Naive B cell (primary cell): ENCODE measurements at places on chromosomes 1 and 21.

GRCh38 chr1:54500107-54500431, 48.0 kb upstream of the ACOT11 start:
- DNase-seq, result no peak

DNA sequence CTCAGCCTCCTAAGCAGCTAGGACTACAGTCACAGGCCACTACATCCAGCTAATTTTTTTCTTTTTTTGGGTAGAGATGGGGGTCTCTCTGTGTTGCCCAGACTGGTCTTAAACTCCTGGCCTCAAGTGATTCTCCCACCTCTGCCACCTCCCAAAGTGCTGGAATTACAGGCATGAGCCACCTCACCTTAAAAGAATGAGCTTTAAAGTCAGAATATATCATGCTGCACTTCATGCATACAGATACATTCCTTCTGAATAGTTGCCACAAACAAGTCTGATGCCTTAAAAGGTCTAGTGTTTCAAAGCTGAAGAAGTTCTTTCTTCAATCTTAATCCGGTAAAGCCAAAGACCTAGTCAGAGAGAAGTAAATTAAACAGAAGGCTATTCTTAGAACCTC, 23.8 kb upstream of the CPLANE2 start:
- no peak for DNase-seq

- DNase-seq, result no peak
Measured at GRCh38 chr1:44347280-44347679, 7.8 kb downstream of the ERI3 start.

- no peak for DNase-seq
Measured at GRCh38 chr1:17251701-17252376, 2.9 kb downstream of the PADI3 start.

- DNase-seq, result no peak
Measured at GRCh38 chr1:155691992-155692528, 3.2 kb downstream of the DAP3 start.

DNA sequence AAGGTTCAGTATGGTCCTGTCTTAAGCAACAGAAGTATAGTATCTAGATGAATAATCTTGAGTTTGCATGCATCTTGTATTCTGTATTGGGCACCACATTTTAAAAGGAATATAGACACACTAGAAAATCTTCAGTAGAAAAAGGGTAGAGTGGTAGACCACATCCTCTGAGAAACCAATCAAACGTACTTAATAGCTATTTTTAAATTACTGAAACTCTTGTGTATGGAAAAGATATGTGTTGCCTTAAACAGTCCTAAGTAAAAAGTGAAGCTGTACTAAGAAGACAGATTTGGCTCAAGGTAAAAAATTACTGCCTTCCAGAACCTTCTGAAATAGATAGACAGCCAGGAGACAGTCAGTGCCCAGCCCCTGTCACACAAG, 3.1 kb downstream of the CTXND2 start:
- DNase-seq, result no peak

DNA sequence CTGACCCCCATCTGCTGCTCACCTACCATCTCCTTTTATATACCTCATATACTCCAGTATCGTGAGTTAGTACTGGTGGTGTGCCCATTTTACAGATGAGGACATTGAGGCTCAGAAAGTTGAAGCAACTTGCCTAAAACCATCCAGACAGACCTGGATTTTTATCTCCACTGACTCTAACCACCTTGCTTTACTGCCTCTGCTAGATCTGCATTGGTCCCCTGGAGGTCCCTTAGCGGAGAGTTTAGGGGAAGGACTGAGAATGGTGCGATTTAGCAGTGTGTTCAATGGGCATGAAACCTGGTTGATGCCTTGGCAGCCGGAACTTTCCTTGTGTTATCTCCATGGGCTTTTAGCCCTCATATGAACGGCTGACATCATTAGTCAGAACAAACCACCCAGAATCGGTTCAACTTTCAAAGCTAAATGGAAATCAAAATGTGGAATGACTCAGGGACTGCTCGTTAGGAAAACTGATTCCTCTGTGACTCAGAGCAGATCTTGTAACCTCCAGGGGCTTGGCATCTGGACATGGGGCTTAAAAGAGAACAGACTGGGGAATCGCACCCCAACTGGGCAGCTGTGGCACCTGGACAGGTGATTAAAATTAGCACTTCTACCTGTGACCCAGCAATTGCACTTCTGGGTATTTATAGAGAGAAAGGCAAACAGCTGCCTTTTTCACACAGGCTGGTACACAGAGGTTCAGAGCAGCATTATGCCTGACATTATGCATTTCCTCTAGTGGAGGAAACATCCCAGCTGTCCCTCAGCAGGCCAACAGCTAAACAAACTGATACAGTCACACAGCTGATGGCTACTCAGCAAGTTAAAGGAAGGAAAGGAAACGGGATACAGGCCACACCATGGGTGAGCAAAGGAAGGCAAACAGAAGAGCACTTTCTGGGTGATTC, 25.3 kb downstream of the TMEM51 start:
- no peak for DNase-seq

- DNase-seq, result no peak
Measured at GRCh38 chr1:186014370-186015037, 280.3 kb downstream of the HMCN1 start.

DNA sequence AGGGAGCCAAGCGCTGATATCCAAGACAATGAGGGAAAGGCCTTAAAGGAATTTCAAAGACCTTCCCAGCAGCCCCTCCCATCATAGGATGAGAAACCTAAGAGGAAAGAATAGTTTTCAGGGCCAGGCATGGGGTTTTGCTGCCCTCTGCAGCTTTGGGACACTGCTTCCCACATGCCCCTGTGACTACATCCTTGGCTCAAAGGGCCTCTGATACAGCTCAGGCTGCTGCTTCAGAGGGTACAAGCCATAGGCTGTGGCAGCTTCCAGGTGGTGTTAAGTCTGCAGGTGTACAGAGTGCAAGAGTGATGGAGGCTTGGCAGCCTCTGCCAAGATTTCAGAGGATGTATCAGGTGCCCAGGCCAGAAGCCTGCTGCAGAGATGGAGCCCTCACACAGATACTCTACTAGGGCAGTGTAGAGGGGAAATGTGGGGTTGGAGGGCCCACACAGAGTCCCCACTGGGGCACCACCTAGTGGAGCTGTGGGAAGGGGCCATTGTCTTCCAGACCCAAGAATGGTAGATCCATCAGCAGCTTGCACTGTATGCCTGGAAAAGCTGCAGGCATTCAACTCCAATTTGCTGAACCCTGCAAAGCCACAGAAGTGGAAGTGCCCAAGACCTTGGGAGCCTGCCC, 125.8 kb downstream of the SLC45A1 start:
- DNase-seq, result no peak

GRCh38 chr1:5108740-5109139, 454.3 kb downstream of the AJAP1 start:
- no peak for DNase-seq

DNA sequence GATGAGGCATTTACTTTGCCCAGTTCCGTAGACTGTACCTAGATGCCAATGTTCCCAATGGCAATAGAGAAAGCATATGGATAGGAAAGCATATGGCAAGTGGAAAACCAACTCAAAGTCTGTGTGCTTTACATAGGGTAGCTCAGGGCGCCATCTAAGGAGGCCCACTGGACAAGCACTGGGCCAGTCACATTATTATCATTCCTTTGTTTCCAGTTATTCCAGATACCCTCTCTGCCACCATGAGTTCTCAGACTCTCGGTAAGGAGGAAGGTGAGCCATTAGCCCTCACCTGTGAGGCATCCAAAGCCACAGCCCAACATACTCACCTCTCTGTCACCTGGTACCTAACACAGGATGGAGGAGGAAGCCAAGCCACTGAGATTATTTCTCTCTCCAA, 9.8 kb downstream of the CD101 start:
- DNase-seq, result no peak

DNA sequence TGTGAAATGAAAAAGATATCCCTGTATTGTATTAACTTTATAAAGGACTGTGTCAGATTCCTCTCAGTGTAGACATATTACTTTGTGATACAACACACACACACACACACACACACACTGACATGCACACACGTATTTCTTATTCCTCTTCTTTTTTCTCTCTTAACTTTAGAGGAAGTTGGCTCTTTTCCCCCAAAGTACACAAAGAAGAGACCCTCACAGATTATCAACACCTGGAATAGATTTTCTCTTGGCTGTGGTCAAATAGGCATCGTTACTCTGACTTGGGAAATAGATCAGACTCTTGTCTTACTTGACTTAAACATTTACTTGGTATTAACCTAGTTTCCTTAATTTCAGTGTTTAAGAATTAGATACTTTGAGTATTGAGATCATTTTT, 792.8 kb downstream of the ADGRL2 start:
- DNase-seq, result no peak

GRCh38 chr1:9289711-9290485, 2.8 kb upstream of the SPSB1 start:
- DNase-seq, result no peak

- DNase-seq, result no peak
Measured at GRCh38 chr1:227748496-227749182, 13.4 kb downstream of the SNAP47 start.

GRCh38 chr1:64004451-64005025, 198.9 kb upstream of the UBE2U start:
- no peak for DNase-seq

DNA sequence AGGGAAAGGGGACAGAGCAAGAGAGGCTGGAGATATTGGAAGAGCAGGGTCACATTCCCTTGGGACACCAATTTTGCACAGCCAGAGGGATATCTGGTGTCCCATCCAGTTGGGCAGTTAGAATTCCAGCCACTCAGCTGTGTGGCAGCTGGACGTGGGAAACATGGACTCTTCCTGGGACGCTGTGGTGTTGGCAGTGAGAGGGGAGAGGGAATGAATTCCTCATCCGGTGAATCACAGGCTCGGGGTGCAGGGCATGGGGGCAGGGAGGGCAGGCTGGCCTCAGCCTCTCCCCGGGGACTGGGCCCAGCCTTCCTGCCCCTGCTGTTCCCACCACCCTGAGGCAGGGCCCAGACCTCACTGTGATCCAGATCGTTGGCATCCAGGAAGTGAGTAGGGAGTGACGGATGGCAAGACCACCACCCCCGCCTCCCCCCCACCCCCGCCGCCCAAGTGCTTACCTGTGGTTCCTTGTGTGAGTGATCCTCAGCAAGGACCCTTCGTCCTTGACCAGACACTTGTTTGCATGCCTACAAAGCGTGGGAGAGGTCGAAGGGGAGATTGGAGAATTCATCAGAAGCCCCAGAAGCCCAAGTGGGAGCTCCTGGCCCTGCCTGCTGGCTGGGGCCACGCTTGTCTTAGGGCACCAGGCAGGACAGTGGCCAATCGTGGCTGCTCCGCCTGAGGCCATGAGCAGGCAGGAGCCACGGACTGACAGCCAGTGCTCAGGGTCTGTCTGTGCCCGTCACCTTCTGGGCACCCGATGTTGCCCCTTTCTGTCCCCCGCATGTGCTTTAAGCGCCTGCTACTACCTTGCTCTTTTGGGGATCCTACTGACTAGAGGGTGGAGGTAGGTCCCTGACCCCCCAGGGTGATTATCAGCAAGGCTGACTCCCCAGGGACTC, 8.7 kb downstream of the WNT3A start:
- no peak for DNase-seq

DNA sequence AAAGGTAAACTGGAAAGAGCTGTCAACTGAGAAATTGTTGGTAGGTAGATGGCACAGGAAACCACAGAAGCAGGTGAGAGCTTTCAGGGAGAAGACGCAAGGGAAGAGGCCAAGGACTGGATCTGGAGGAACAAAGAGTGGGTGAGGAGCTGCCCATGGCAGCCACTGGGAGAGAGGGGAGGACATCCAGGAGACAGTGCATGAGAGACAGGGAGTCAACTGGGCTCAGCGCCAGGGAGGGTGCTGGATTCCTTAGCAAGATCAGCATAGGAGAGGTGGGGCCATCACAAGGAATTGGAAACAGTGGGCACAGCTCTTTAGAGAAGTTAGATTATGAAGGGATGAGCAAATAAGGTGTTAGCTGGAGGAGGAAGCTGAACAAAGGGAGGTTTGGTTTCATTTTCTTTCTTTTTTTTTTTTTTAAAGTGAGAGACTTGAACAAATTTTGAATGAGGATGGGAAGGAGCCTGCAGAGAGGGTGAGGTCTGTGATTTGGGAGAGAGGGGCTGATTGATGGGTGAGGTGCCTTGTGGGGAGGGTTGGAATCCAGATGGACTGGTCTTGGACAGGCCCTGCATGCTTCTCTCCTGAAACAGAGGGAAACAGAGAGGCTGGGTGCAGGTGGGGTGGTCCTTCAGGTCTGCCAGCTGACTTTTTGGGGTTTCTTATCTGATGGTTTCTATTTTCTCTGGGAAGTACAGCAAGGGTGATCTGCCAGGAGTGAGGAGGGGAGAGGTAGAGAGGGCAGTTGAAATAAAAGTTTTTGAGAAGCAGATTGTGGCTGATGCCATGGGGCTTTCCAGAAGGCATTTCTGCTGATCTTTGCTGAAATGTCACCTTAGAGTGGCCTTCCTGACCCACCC, 5.4 kb downstream of the CYP4B1 start:
- DNase-seq, result no peak

- DNase-seq, result no peak
Measured at GRCh38 chr1:219959540-219960203, 31.3 kb upstream of the SLC30A10 start.

GRCh38 chr1:55555956-55556725, 341.0 kb upstream of the USP24 start:
- DNase-seq, result no peak

DNA sequence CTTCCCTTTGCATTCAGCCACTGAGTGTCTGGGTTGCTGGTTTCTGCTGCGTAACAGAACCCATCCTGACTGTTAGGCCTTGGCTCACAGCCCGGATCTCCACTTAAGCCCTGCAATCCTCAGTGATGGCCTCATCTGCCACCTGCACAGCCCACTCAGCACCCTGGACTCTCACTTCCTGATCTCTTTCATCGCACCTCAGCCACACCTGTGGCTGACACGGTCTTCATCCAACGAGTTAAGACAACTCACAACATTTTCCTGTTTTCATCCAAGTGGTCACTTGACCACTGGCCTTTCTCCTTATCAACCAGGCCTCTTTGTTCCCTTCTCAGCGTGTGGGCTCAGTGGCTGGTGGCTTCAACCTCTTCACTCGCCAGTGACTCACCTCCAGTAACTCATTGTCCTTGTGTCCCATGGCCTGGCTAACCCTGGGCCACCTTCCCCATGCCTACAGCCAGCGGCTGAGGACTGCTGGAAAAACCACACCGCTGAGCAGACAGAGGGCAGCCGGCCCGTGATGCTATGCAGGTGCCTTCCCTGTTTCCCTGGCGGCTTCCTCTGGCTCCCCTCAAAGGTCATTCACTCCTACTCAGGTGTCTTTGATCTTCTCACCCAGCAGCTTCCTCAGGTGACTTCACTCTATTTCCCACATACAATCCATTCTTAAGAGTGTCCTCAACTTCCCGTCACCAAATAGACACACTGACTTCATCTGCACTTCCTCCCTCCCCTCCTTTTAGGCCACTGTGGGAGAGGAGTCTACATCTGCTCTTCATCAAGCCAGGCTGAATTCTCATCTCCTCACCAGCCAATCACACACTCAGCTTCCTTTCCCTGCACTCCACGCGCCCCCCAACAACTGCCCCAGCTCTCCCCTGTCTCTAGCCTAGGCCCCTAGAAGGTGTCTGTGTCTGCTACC, 19.9 kb upstream of the EDN2 start:
- no peak for DNase-seq

- no peak for DNase-seq
Measured at GRCh38 chr1:9439074-9439761, 100.0 kb upstream of the SLC25A33 start.

- no peak for DNase-seq
Measured at GRCh38 chr21:42200906-42201614, 17.9 kb upstream of the ABCG1 start.
